ENCODE measurements at places on chromosomes 7 and 10.

DNA sequence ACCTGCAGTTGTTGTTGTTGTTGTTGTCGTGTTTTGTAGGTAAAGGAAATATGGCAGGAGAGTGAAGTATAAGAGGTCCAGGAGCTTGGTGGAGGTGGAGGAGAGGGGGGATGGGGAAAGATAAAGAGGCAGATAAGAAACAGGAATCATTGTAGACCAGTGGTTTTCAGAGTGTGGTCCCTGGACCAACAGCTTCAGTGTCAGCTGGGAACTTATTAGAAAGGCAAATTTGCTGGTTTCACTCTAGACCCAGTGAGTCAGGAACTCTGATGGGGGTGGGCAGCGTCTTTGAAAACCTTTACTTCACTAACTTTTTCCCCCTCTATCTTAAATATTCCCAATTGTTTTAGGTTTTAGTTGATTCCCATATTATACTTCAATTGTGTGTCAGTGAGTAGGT, 241.5 kb downstream of the AUTS2 start:
- no peak for DNase-seq

DNA sequence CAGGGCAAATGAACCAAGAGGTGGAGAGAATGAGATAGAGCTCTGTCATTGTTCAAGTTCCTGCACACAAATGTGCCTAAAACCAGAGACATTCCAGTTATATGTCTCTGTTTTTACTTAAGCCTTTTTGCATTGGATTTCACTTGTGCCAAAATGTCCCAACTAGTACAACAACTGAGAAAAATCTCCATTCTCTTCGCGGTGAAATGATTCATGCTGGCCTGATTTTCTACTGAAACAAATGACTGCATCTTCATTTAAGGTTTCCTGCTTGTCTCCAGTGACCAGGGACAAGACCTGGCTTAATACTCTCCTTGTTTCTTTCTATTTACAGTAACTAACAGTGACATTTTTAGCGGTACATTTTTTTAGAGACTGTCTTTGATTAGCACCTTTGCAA, 714.9 kb downstream of the KCNMA1 start:
- peak; percentile 31 for DNase-seq

GRCh38 chr10:71534568-71535194, 138.0 kb downstream of the CDH23 start:
- no peak for DNase-seq

DNA sequence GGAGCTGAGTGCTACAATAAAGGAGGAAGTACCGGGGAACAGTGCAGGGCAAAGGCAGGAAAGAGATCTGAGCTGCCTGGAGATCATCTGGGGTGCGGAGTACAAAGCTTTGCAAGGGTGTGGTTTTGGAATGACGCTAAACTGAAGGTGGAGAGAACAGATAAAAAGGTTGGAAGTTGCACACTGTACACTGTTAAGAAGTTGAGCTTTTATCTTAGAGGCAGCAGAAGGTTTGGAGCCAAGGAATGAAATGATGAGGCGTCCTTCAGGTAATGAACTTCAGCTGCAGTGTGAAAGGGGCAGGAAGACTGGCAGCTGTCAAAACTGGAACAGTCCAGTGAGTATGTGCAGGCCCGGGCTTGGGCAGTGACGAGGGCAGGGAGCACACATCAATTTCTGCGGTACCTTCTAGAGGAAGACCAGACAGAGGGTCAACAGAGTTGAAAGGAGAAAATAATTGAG, 7.2 kb upstream of the ANKRD61 start:
- no peak for DNase-seq

GRCh38 chr7:135320268-135320667, 86.6 kb downstream of the STRA8 start:
- DNase-seq: peak; percentile 65

GRCh38 chr7:141262101-141263090, 188.5 kb downstream of the TMEM178B start:
- DNase-seq: no peak

DNA sequence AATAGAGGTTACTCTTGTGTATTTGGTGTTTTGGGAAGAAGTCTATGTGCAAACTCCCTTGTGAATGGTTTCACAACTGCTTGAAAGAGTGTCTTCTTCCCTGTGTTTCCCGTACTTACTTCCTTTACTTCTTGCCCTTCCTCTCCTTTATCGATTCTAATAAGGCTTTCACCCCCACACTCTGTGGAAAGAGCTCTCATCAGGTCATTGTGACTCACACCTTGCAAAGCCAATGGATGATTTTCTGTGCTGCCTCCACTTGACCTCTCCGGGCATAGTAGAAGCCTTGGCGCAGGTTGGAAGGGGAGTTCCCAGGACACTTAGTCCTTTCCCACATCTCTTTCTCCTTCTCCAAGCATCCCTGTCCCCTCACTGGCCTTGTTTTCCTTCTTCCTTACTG, 6.2 kb upstream of the TSPAN15 start:
- no peak for DNase-seq

DNA sequence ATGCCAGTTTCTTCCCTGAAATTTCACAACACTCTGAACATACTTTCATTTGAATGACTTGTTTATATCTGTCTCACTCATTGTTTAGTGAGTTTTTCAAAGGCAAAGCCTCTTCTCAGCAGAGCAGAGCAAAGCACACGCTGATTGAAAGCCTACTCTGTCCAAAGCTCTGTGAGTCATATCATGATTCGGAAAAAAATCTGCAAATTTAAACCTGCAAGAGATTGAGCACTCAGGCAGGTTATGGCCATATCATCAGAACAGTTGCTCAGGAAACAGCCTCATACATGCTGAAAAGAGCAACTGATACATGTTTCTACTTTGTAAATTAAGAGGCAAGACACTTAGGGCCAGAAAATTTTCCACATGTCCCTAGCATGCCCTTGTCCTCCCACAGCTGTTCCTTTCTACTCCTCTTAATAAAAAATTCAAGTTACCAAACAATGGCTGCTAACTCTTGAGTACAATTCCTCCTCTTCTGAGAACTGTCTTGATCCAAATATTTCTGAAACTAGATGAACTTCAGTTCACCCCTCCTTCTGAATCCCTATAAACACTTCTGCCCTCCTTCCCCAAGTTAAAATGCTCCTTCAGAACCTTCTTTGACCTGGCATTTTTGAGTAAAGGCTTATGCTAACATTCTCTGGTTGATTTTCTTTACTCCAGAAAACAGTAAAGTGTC, 140.6 kb upstream of the HPS1 start:
- DNase-seq: no peak

GRCh38 chr10:117306674-117307073, 65.8 kb downstream of the SLC18A2 start:
- DNase-seq: no peak

GRCh38 chr10:103478671-103479070, 369 bp downstream of the CALHM3 start:
- no peak for DNase-seq

- DNase-seq: no peak
These were observed 40.1 kb downstream of the SLC29A4 start for GRCh38 chr7:5322621-5323410.

GRCh38 chr7:95917634-95918033, 145.3 kb downstream of the DYNC1I1 start:
- DNase-seq: no peak

DNA sequence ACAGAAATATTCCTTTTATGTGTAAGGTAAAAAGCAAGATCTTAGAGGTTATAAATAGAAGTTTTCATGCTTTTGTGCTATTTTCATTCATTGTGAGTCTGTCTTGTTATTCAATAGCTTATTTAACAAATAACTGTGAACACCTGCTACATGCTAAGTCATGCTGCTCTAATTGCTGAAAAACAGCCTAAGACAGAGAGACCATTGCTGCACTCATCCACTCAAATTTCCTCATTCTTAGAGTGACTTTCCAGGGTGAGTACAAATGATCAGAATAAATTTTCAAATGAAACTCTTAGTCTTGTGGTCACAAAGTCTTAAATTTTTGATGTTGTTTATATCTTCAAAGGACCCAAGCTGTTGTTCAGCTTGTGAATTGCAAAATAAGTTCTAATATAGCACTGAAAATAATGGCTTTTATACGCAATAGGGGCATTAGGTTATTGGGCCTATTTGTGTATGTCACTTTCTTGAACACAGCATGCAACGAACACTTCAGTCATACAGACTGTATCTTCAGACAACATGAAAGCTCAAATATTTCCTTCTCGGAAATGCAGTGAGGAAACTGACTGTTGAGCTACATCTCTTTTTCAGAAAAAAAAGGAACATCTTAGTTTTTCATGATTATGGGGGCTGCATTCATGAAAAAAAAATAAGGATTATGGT, 247.9 kb upstream of the PCDH15 start:
- DNase-seq: no peak

DNA sequence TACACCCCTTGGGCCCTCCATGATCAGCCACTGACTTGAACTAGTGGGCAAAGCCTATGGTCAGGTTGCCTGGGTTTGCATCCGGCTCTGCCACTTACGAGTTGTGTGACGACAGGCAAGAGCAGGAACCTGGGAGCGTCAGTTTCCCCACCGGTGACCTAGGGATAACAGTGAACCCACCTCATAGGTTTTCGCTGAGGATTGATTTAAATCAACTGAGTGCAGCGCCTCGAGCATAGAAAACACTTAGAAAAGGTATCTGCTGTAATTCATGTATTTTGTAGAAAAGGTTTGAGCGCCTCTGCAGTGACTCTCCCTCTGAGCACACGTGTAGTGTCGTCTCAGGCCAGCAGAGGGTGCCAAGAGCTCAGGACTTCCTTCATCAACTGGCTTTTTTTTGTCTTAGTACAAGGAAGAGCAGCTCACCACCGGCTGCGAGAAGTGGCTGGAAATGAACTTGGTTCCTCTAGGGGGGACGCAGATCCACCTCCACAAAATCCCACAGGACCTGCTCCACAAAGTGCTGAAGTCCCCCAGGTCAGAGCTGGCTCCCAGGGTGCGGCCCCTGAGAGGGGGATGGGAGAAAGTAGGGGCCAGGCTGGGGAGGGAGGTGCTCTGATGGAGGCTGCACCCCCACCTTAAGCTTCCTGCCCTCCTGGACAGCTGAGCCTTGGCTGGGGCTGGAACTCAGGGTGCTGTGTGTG, 27.7 kb downstream of the BTBD16 start:
- peak; percentile 79 for DNase-seq

DNA sequence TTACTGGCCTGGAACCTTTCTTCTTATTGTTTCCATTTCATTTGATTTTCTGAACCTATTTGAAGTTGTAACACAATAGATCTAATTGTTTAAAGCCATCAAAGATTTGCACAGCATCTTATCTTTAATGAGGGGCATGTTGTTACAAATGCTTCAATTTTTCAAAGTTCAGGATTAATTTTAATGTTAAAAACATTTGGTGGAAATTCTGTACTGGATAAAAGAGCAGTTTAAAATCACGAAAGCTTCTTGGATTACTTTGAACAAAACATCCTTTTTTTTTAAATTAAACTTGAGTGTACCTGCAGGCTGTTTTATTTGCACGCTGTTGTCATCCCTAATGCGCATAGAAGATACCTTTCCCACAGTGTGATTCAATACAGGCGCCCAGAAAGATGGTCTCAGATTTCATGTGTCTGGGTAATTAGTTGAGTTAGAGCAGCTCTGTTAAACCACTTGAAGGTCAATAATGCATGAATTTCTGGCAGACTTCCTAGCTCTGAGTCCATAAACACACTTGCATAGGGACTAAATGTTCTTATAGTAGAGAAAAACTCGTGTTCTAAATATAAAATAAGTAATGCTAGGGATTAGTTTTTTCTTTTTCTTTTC, 29.3 kb upstream of the DDX50 start:
- peak; percentile 86 for DNase-seq

DNA sequence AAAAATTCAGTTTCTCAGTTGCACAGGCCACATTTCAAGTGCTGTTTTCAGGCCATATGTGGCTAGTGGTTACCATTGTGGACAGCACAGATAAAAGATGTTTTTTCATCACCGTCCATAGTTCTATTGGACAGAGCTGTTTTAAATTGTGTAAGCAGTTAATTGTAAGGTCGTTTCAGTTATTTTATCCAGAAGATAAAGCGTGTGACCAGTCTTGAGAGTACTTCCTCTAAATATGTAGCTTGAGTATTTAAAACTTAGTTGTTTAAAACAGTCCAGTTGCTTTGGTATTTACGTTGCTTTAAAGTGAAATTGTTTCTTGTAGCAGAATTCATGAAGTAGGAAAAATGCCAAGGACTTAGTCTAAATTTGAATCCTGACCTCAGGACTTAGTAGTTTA, 66.9 kb downstream of the ZNRF2 start:
- no peak for DNase-seq

DNA sequence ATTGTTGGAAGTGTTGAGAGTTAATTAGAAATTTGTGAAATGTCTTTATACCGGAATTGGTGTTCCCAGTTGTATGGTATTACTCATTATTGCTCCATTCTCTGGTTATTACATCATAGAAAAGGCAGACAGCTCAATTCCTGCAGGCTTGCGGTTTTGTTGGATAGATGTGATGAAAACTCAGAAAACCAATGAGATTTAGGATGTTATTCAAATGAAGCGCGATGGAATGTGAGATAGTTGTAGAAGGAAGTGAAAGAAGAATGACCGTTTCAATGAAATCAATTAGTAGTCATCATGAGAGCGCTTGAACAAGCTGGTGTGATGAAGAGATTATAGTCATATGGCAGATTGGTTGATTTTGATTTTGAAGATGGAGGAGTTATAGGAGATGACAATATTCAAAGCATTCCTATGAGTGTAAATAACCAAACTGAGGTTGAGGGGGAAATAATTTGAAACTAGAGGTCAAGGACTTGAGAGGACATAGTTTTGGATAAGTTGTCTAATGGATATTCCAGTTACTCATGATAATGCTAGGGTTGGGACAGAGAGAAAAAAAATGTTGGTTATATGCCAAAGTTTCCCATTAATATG, 991.5 kb downstream of the NRG3 start:
- peak; percentile 74 for DNase-seq

DNA sequence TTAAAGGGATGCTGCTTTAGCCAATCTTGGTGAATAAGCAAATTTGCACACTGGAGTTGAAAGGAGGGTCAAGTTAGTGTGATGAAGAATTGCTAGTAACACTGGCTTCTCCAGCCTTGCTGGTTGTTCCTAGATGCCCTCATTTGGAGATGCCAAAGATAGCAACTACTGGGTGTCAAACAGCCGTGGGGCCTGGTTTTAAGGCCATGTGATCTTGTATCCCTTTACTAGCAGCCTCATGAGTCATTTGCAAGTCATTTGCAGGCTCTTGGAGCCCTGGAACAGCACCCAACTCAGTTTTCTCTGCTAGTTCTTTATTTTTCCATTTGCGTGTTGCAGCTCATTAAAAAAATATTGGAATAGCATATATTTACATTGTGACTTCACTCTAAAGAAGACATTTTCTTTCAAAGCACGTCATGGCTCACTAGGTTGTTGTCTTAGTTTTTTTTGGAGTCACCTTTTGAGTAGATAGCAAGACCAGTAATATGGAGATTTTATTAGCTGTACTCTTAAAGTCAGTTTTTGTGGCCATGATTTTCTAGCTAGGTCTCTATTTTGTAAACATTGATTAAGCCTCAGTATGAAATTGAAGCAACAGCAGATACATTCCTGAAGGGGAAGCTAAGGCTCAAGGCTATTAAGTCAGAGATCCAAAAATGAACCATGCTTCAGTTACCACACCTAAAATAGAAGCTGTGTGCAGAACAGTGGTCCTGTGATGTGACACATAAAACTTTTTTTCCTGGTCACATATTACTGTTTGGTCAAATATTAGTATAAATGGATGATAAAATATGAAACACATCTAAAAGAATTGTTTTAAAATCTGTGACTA, 1.3 kb downstream of the LSMEM1 start:
- peak; percentile 81 for DNase-seq

All from fibroblast of upper back skin (primary cell).